ENCODE measurements at places on chromosomes 6 and 20.

DNA sequence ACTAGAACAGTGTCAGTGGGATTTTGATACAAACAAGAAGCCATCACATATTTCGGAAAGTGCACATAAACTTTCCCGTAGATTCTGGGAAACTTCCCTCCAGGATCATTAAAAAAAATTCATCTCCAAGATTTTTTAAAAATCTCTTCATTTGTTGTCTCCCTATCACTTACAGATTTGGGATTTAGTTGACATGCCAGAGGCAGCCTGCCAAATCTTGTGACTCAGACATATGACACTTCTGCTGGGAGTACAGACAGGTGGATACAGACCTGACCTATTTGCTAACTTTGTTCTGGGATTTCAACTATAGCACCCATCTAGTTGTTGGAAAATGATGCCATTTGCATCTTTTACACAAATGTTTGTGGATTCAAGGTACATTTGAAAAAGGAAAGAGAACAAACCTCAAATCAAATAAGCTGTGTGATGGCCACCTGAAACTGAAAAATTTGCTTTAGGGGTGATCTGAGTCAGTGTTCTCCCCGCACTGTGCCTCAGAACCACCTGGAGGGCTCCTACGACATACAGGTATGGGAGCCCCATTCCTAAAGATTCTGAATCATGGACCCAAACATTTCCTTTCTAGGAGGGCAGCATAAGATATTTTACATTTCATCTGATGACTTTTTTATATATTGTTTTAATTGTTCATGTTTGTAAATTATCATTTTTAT is 21.9 kb upstream of the CD2AP start:
- DNase-seq: no peak

- peak; percentile 34 for DNase-seq
Observed at GRCh38 chr6:16002332-16003196, 126.3 kb upstream of the MYLIP start.

DNA sequence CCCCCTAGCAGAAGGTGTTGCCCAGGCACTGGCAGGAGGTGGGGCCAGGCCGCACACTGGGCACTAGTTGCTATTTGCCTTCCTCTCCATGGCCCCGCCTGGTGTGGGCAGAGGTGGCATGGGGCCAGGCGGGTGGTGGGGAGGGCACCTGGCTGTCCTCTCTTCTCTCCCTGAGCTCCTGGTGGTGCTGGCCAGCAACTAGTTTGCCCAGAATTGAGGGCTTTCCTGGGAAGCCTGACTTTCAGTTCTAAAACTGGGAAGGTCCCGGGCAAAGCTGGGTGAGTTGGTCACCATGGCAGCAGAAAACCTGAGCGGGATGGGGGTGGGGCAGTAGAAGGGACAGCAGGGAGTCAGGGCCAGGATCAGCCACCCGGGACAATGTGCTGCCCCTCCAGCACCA is 48.2 kb downstream of the RBM38 start:
- DNase-seq: no peak

DNA sequence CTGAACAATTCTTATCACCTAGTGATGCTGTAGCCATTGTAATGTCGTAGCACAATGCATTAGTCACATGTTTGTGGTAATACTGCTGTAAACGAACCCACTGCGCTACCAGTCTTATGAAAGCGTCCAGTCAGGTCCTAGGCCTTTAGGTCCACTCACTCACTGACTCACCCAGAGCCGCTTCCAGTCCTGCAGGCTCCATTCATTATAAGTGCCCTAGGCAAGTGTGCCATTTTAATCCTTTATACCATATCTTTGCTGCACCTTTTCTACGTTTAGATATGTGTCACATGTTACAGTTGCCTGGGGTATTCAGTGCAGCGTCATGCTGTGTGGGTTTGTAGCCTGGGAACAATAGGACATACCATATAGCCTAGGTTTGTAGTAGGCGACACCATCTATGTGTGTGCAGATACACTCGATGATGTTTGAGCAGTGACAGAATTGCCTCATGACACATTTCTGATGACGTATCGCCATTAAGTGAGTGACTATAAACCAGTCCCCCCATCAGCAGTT is 15.4 kb downstream of the IGF2R start:
- no peak for DNase-seq

- no peak for DNase-seq
Observed at GRCh38 chr6:111975466-111975865, 78.4 kb upstream of the CCN6 start.

GRCh38 chr6:150068151-150068550 is 770 bp downstream of the ULBP3 start:
- DNase-seq: no peak

DNA sequence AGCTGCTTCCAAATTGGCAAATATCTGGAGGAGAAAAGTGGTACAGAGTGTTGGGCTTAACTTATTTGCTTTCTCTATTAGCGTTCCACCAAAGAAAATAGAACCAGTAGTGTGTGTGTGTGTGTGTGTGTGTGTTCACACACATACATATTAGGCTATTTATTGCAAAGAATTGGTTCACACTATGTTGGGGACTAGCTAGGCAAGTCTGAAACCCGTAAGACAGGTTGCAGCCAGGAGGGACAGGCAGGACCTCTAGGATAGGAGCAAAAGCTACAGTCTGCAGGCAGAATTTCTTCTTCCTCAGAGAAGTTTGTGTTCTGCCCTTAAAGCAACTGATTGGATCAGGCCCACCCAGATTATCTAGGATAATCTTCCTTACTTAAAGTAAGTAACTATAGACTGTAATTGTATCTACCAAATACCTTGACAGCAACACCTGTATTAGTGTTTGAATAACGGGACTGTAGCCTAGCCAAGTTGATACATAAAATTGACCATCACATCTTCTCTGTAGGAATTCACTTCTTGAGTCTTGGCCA is 12.8 kb downstream of the KCTD20 start:
- no peak for DNase-seq

DNA sequence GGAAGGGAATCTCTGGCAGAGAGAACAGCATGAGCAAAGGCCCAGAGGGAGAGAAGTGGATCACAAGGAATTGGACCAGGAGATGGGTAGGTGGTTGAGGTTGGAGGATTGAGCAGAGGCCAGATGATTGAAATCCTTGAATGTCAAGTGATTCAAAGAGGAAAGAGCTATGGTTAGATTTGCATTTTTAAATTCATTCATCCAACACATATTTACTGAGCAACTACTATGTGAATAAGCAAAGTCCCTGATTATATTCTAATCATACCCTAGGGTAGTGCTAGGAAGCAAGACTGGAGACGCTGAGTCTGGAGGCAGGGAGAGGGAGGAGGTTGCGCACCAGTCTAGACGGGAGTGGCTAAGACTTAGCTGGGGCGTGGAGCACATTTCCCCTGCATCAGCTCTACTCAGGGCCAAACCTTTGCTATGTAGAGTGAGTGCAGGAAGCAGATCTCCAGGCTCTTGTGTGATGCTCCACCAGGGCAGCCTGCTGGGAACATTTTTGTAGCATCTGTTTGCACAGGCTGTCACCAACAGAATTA is 40.2 kb downstream of the EYA2 start:
- no peak for DNase-seq

- DNase-seq: no peak
Observed at GRCh38 chr6:153591159-153591558, 447.9 kb upstream of the OPRM1 start.

DNA sequence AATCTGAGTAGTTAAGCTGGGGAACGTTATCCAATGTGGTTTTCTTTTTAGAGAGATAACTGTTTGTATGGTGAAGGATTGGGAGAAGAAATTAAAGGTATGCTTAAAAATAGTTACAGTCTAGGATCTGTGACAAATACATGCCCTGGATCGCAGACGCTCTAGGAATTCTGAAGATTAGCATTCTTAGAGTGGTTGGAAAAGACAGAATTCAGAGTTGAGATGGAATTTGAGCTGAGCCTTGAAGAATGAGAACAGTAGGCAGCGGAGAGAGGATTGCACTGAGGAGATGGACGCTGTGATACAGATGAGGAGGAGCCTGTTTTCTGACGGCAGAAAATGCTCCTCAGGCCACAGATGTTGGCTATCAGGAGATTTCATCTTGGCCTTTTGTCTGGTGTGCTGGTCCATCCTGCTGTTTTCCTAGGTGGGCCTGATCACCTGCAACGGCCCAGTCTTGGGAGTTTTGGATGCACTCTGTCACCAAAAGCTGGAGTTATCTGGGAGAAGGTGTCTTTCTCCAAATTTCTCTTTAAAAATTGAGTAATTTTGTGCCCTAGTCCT is 48.3 kb upstream of the KIF25 start:
- DNase-seq: no peak

- no peak for DNase-seq
Observed at GRCh38 chr6:134962421-134962820, 12.5 kb upstream of the ALDH8A1 start.

- no peak for DNase-seq
Observed at GRCh38 chr6:3959385-3959784, 110.2 kb downstream of the FAM50B start.

DNA sequence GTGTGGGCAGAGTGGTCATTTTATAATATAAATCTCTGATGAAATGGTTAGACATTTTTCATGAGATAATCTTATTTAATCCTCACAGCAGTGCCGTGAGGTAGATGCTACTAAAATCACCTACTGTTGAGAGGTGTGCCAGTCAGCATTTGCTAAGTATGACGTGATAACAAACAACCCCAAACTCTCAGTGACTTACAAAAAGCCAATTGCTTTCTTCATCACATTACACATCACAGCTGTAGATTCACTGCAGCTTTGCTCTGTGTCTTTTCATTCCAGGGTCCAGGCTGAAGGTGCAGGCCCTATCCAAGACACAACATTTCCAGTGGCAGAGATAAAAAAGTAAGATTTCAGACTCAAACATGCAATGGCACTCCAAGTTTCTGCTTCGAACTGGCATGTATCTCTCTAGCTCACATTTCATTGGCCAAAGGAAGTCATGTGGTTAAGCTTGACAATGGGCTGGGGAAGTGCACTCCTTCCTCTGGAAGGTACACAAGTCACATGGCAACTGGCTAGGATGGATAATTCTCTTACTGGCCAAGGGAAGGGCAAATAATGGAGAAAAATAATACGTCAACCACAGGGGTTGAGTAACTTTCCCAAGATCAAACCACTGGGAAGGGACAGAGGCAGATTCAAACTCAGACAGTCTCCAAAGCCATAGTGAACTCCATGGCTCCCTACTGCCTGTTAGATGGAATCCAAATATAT is 69.5 kb upstream of the EPB41L1 start:
- no peak for DNase-seq

DNA sequence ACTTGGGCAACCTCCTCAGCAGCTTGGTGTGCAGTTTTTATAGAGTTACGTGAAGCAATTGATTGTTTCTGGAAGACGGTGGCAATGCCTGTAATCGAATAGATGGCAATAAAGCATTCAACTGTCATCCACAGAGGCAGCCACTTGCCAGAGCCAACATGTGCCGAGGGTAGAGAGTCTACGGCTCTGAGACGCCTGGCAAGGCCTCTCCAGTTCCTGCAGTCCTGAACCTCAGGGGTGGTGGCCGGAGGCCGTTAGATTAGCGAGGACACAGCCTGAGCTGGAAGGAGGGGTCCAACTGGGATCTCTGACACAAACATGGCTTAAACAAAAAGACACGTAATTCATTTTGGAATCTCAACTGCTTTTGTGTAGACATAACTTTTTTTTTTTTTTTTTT is 775 bp upstream of the TTLL2 start:
- DNase-seq: no peak

DNA sequence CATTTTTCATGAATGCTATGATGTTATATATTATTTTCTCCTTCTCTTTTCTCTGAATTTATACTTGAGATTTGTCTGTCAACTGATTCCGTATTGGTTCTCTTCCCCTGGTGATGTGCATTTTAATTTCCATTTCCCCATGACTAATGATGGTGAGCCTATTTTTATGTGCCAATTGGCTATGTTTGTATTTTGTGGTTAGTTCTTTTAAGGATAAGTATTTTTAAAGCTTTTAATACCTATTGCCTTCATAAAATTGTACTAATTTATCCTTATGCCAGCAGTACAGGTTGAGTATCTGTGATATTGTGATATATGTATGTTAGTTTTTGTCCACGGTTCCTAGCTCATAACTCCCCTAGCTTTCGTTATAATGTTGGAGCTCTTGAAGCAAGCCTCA is 2.8 kb downstream of the POLH start:
- DNase-seq: no peak

DNA sequence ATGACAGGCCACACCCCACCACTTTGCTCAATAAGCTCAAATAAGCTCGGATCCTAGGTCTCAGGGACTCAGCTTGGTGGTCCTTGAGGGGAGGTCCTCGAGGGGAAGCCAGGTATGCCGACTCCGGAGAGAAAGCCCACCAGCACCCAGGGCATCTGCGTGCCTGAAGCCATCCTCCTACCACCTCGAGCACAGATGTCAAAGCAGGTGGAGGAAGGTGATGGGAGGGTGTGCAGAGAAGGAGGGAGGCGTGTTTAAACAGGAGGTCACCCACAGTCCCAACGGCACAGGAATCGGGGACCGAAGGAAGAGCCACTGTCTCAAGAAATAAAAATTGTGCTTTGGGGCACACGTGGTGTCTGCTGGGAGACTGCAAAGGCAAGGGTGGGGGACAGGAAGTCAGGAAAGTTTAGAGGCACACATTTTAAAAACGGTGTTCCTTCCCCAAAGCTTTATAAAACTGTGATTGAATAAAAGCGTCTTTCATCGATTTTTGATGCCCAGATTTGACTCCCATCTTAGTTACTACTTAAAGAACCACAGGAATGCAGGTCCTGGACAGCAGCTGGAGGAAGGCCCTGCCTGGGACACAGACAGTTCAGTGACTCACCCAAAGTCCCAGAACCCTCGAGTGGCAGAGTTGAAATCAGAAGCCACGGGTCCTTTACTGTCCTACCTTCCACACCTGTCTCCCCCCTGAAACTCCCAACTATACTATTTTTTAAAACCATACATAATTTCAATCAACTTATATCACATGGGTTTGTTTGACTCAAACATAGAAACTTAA is 221.0 kb upstream of the PDE10A start:
- DNase-seq: no peak

DNA sequence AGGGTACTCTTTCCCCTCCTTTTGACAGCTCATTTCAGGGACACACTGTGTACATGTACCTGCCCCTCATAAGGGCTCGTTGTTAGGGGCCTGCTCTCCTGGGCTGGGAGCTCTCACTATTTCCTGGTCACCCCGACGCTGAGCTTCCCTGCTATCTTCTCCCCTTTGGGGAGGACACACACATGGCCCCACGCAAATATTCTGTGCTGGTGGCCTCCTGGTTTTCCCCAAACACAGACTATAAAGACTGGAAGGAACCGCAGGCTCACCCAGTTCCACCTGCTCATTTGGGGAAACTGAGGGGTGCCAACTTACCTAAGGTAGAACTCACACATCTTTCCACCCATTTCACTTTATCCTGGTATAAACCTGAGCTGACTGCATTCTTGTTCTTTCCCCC is 301.4 kb upstream of the SUPT3H start:
- DNase-seq: no peak

DNA sequence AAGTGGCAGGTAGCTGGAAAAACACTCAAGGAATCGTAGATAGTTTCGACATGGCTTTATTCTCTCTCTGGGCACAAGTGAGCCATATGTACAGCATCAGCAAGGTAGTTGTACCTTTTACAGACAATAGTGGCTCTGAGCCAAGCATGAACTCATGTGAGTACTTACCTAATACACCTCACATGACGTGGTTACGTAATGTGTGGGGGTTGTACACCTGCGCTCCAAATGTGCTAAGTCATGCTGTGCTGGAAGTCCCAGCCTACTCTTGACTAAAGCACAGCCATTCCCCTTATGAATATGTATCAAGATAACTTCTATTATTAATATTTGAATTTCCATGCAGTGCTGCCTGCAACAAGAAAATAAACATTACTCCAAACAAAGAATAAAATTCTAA is 78.8 kb upstream of the HMGN3 start:
- DNase-seq: no peak

- DNase-seq: no peak
Observed at GRCh38 chr6:82006027-82006738, 241.4 kb downstream of the IBTK start.

Measured in hematopoietic multipotent progenitor cell treated with erythropoietin and hydrocortisone succinate and interleukin-3 and kit ligand, for 15 days (in vitro differentiated cells).